ENCODE measurements at places on chromosomes 2 and 18.

- no peak for DNase-seq
Measured at GRCh38 chr2:232658217-232658785, 24.9 kb downstream of the EFHD1 start.

DNA sequence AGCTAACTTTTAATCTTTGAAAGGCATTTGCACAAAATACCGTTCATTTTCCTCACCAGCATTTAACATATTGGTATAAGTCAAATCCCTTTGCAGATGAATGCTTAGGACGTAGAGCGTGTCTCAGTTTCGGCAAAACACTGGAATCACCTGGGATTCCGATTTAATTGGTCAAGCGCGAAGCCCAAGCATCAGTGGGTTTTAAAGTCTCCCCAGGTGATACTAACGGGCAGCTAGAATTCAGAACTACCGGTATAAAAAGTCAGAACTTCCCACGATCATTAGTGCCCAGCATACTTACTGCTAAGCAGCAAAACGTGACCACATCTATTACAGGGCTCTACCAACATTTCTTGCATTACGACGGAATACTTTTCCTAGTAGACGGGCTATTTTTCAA, 24.6 kb downstream of the ALPK2 start:
- DNase-seq, result no peak

DNA sequence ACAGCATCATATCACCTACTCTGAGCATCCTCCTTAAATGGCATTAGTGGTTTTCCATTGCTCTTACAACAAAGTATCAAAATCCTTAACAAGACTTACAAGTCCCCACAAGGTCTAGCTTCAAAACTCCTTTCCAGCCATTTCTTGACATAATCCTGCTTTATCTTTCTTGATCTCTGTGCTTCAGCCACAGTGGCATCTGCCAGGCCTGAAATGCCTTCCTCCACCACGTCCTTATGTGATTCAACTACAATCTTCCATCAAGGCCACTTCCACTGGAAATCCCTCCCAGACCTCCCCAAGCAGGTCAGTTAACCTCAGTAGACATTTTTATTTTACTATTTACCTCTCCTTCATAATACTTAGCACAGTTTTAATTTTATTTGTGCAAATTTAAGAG, 83.8 kb upstream of the CCDC150 start:
- peak; percentile 24 for DNase-seq

DNA sequence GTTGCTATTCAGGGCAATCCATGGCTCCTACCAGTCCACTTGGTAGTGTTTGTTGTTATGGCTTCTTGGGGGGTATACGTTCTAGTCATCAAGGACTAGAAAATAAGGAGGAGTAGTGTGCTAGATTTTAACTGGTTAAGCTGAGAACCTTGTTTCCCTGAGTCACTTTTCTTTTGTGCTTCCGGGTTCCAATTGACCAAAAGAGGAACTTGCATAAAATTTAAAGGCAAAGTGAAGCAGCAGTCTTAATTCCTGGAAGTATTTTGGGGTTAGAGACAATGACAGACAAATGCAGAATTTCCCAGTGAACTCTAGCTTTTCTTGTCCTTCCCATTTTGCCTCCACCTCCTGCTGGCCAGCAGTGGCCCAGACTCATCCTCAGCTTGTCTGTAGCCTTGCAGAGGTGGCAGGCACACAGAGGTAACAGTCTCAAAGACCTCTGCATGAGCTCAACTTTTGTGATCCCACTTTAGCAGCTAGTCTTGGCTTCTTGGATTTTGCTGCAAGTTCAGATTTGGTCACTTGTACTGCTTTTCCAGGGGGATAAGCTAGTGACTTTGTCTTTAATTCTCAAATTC, 1105.8 kb upstream of the NXPH2 start:
- no peak for DNase-seq

- DNase-seq, result peak; percentile 10
Measured at GRCh38 chr18:56109757-56110156, 521.8 kb upstream of the TCF4 start.

DNA sequence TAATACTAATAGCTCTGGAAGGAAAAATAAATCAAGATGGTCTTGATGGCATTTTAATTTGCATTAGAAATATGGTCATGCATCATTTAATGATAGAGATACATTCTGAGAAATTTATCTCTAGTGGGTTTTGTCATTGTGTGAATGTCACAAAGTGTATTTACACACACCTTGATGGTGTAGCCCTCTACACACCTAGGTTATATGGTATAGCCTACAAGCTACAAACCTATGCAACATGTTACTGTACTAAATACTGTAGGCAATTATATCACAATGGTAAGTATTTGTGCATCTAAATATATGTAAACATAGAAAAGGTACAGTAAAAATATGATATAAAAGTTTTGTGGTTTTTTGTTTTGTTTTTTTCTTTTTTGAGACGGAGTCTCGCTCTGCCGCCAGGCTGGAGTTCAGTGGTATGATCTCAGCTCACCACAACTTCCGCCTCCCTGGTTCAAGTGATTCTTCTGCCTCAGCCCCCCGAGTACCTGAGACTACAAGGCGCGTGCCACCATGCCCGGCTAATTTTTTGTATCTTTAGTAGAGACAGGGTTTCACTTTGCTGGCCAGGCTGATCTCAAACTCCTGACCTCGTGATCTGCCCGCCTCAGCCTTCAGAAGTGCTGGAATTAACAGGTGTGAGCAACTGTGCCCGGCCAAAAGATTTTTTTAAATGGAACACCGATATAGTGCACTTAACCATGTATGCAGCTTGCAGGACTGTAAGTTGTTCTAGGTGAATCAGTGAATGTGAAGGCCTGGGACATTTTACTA, 83.7 kb upstream of the UBXN4 start:
- no peak for DNase-seq

GRCh38 chr2:20169796-20170703, 54.9 kb downstream of the SDC1 start:
- DNase-seq, result no peak

- no peak for DNase-seq
Measured at GRCh38 chr2:241035818-241036396, 37.5 kb downstream of the SNED1 start.

GRCh38 chr2:50335433-50335832, 696.5 kb downstream of the NRXN1 start:
- DNase-seq, result no peak

GRCh38 chr2:106816974-106817373, 69.0 kb downstream of the ST6GAL2 start:
- no peak for DNase-seq

DNA sequence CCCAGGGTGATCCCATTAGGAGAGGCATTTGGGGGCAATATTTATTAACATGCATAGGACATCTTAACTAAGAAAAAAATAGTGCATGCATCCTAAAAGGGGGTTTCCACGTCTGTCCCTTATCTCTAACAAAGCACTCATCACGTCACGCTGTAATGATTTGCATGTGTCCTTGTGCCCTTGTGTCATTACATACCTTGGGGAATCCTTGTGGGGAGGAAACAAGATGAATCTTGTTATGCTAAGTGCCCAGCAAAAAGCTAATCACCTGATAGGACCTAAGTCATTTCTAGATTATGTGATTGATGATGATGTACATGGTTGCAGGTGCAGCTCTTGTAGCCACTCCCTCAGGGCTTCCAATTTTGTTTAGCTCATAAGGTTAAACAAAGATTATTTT, 250.9 kb downstream of the FBXO15 start:
- no peak for DNase-seq

- no peak for DNase-seq
Measured at GRCh38 chr2:72917877-72918553, 696 bp downstream of the EMX1 start.

DNA sequence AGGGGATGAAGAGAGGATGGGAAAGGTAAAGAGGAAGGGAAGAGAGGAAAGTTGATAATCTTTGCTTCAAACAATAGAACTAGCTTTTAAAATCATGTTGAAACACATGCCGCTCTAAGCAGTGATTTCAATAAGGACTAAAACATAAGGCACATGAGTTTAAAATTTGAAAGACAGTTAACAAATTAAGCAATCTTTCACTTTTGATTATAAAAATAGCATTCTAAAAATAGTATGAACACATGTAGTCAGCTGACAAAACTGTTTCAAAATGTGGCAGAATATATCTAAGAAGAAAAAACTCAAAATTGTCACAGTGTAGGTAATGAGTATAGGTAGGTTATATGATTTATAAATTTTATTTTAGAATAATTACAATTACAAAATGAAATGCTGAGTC, 25.3 kb downstream of the PSME4 start:
- no peak for DNase-seq

GRCh38 chr18:55477860-55478581, 110.0 kb downstream of the TCF4 start:
- DNase-seq, result no peak

DNA sequence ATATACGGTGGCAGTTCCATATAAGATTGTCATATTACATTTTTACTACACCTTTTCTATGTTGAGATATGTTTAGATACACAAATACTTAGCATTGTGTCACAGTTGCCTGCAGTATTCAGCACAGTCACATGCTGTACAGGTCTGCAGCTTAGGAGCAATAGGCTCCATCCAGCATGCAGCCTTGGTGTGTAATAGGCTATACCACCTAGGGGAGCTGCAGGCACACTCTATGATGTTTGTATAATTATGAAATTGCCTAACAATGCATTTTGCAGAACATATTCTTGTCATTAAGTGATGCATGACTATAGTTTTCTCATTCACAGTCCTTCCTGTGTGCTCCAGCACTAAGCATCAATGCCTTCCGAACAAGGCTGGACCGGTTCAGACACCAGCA, 133.4 kb downstream of the NDUFA10 start:
- DNase-seq, result no peak

GRCh38 chr2:53530126-53530525, 237.5 kb upstream of the CHAC2 start:
- DNase-seq, result no peak

DNA sequence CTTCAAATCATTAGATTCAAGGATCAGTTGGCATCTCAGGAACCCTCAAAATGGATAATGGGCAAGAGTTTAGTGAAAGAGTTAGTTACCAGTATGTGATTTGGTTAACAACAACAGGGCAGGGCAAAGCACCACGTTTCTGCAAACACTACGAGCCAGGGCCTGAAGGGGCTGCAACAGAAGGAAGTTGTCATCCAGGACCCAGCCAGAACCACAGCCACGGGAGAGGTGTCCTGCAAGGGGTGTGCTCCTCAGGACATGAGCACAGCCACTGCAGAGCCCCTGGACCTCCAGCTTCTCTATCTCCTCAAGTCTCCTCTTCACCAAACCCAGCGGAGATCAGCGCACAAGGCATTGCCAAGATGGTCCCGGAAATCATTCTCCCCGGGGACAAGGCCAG, 173.3 kb upstream of the PIEZO2 start:
- DNase-seq, result no peak

DNA sequence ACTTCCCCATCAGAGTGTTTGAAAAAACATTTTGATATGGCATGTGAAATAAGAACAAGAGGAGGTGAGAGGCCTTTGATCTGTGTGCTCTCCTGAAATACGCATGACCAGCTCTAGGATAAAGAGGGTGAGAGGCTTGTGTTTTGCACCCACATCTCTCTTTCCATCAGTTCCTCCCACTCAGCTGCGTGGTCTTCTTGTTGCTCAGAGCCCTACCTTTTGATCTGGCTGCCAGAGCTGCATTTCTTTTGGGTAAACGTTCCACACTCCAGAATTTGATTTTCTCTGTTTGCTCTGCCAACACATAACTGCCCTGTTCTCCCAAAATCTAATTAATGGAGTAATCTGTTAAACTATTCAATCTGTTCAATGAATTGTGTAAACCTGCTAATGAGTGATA, 72.0 kb upstream of the FN1 start:
- DNase-seq, result no peak

DNA sequence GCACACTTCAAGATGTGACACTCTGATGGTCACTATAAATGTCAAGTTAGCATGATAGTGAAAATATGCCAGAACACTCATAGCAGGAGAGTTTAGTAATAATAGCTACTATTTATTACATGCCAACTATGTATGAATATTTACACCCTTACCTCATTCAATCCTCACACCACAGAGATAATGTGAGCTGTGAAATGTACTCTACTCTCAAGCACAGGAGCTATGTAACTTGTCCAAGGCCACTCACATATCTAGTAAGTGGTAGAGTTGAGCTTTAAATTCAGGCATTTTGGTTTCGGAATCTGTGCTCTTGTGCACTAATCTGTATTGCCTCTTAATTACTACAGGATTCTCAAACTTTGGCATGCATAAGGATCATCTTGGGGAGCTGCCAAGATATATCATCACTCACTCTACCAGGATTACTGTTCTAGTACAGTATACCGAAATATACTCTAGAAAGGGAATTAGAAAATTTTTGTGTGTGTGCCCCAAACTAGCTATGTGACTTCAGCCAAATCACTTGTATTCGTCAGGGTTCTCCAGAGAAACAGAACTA, 154.3 kb downstream of the PLCL1 start:
- no peak for DNase-seq

- peak; percentile 82 for DNase-seq
Measured at GRCh38 chr2:39696838-39697237, 31.1 kb downstream of the TMEM178A start.

- no peak for DNase-seq
Measured at GRCh38 chr2:215751200-215751910, 262.0 kb downstream of the MREG start.

DNA sequence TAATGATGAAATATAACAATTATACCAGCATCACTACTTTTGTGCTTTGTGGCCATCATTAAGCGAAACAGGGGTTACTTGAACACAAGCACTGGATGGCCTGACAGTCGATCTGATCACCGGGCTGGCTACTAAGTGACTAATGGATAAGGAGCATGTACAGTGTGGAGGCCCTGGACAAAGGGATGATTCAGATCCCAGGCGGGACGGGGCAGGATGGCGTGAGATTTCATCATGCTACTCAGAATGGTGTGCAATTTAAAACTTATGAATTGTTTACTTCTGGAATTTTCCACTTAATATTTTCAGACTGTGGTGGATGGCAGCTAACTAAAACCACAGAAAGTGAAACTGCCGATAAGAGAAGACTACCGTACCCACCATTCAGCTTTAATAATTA, 7.0 kb upstream of the CLIP4 start:
- no peak for DNase-seq

DNA sequence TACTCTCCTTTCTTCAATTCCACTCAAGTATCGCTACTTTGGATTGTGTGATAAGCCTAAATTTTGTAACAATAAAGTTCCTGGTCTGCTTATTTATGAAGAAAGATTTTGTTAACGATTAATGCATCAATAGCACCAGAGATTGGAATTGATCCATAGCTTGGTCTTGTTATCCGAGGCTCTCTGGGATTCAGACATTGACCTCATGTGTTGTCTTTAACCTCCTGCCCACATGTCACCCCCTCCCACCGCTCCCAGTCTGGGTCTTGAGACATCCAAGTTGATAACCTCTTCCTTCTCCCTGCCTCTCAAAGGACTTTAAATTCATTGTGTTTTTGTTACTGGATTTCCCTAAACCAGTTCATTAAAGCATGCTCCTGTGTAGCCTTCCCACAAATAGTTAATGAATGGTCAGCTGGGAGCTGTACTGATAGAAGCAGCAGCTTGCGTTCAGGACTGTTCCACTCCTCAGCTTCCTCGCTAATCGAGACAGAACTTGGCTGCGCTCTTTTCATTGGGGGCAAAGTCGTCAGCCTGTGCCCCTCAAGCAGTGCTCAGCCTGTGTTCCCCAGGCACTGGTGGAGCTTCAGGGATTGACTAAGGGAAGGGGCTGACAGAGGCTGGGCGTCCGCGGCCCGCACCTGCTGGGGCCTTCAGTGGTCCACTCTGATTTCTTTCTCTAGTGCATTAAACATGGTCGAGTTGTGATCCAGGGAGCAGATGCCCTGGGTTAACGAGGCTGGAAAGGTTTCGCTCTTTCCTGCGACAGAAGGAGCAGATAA, 18.9 kb downstream of the ASB1 start:
- DNase-seq, result no peak

GRCh38 chr18:10913919-10914318, 235.4 kb downstream of the PIEZO2 start:
- no peak for DNase-seq

- no peak for DNase-seq
Measured at GRCh38 chr18:65632236-65632635, 118.6 kb upstream of the CDH7 start.

Measured in NCI-H524 treated with DMSO at 0.1 percent for 48 hours (cell line).